Chondrocyte (in vitro differentiated cells): ENCODE measurements at places on chromosomes 6 and 20. TPM values are rescaled to one million over a fixed set of nuclear protein-coding genes. Genes with fewer than 3 reads are reported as not detected.

LY6G6F gene
- total RNA-seq: not detected in 3 replicates

PRL gene
- total RNA-seq: not detected in 3 replicates

GATA5 gene
- total RNA-seq: not detected in 3 replicates

TIAM2 gene
- 10.7 to 13.8 TPM (median 11.8 TPM) in 3 replicates for total RNA-seq

IL17A gene
- not detected in 3 replicates for total RNA-seq

RRAGD gene
- total RNA-seq: 8.9 to 18.8 TPM (median 17.9 TPM) in 3 replicates

CALHM6 gene
- 1.9 to 3.6 TPM (median 2.7 TPM) in 3 replicates for total RNA-seq

CDH26 gene
- total RNA-seq: not detected in 3 replicates

OOEP gene
- total RNA-seq: not detected in 3 replicates

DEF6 gene
- total RNA-seq: 0.82 to 1.1 TPM (median 0.82 TPM) in 3 replicates

CCDC170 gene
- total RNA-seq: 0.20 to 0.67 TPM (median 0.60 TPM) in 3 replicates
